ENCODE measurements at places on chromosomes 7 and 10. TPM values are rescaled to one million over a fixed set of nuclear protein-coding genes. Genes with fewer than 3 reads are reported as not detected.
A peak's percentile ranks its signal among the peaks of the same experiment; 100 is the strongest.

GRCh38 chr10:5354068-5354467 is 10.7 kb upstream of the UCN3 start:
- no peak for ATAC-seq

DNA sequence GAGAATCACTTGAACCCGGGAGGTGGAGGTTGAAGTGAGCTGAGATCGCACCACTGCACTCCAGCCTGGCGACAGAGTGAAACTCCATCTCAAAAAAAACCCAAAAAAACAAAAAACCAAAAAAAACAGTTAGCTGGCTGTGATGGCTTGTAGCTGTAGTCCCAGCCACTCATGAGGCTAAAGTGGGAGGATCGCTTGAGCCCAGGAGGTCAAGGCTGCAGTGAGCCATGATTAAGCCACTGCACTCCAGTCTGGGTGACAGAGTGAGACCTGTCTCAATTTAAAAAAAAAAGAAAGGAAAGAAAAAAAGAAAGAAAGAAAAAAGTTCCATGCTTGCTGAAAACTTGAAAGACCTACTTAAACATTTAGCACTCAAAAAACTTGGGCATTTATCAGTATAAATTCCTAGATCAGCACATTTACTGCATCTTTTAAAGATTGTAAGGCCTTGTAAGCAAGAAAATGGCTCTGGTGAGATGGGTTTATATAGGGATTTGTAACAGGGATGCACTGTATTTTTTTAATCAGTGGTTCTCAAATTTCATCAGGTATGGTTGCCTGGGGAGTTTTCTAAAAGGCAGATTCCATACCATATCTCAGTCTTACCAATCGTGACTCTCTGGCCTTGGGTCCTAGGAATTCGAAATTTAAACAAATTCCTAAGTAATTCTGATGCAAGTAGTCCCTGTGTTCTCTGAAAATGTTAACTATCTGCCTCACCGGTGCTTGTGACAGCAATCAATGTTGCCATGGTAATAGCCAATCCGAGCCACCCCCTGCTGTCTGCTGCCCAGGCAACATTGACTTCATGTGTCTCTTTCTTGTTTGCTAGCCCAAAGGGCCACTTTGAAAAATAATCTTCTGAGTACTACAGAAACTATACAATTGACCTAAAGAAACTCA is 11.5 kb upstream of the NT5C2 start:
- ATAC-seq: no peak

MAGI2 gene
- 83.1 TPM for total RNA-seq

PNLIPRP1 gene
- 2.0 TPM for total RNA-seq

DNA sequence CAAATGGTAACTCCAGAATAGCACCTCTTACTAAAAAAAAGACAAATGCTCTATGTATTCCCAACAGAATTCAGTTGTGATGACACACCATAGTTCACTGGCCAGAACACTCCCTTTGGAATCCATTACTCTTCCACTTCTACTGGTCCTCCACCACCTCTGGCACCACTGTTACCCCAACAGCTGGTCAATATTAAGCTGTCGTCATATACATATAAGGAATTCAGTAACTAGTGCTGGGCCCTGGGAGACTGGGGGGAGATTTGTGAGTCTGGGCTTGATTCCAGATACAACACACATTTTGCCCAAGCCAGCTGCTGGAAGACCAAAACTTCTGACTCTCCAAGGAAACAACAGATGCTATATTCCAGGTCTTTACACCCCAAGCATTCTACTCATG is 26.0 kb upstream of the ITGA8 start:
- no peak for ATAC-seq

GRCh38 chr10:64732372-64732957 is 1211.3 kb downstream of the REEP3 start:
- ATAC-seq: no peak

R3HCC1L gene
- total RNA-seq: 13.7 TPM

DNA sequence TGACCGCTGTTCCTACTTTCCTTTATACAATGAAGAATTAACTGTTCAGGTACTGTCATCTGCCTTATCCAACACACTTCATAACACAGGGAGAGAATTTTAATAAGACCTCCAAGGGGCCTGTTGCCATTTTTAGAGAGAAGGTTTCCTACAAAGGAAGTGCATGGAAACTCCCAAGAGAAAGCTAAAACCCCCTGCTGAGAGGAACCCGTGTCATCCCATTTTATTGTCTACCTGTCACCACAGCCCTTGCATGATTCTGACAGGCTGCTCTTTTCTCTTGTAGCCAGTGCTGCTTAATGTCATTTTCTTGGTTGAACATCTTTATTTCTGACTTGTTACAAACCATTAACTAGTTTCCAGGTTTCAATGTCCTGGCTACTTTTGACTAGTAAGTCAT is 98.4 kb downstream of the SNX10 start:
- ATAC-seq: no peak

- no peak for ATAC-seq
These were observed 132.9 kb upstream of the ANK3 start for GRCh38 chr10:60522617-60523016.

- ATAC-seq: no peak
These were observed 374.5 kb upstream of the FOXK1 start for GRCh38 chr7:4307316-4308204.

- no peak for ATAC-seq
These were observed 95.7 kb downstream of the COL13A1 start for GRCh38 chr10:69897432-69897831.

DNA sequence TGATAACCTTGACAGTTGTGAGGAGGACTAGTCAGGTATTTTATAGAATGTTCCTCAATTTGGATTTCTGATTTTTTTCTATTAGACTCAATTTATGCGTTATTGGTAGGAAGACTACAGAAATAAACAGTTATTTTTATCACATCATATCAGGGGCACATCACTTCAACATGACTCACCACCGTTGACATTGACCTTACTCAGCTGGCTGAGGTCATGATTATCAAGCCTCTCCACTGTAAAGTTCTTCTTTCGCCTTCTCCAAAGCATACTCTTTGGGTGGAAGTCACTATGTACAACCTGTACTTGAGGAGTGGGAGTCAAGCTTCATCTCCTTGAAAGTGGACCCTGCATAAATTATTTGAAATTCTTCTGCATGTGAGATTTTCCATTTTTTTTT is 194.3 kb upstream of the IGFBP3 start:
- no peak for ATAC-seq

GRCh38 chr10:109668154-109668665 is 255.1 kb downstream of the XPNPEP1 start:
- no peak for ATAC-seq

- no peak for ATAC-seq
These were observed 38.8 kb upstream of the GRB10 start for GRCh38 chr7:50821457-50822008.

DNA sequence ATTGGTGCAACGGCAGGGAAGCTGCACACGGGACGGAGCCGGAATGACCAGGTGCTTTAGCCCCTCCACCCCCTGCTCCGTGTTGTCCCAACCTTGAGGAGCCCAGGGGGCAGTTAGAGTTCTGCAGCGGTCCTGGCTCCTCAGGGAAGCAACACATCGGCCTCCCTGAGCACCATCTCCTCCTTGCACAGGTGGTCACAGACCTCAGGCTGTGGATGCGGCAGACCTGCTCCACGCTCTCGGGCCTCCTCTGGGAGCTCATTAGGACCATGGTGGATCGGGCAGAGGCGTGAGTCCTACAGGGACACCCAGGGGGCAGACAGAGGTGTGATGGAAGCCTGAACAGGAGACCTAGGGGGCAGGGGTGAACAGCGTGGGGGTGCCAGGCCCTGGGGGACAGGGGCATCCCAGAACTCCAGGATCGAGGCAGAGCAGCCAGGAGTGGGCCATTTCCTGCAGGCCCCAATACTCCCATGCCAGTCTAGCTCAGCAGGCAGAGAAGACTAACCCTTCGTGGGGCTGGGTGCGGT is 7.3 kb downstream of the ASL start:
- no peak for ATAC-seq

MCMBP gene
- 31.4 TPM for total RNA-seq

RHBDD2 gene
- total RNA-seq: 54.6 TPM

DNA sequence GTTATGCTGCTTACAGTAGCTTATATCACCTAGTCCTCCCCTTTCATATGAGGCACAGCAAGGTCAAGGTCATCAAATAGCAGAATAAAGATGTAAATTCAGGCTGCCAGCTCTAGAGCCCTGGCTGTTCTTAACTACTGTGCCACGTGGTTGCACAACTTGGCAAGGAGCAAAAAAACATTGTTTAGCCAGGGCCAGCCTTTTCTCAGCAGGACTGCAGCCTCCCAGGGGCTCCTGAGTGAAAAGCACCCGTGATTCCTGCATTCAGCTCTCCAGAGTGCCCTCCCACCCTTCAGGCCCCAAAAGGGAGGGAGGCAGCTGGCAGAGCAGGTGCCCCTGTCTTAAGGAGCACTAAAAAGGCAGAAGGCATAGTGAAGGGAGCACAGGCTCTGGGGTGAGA is 31.8 kb upstream of the TM9SF3 start:
- peak; percentile 15 for ATAC-seq

- ATAC-seq: no peak
These were observed 1396.3 kb downstream of the GATA3 start for GRCh38 chr10:9450801-9451200.

DNA sequence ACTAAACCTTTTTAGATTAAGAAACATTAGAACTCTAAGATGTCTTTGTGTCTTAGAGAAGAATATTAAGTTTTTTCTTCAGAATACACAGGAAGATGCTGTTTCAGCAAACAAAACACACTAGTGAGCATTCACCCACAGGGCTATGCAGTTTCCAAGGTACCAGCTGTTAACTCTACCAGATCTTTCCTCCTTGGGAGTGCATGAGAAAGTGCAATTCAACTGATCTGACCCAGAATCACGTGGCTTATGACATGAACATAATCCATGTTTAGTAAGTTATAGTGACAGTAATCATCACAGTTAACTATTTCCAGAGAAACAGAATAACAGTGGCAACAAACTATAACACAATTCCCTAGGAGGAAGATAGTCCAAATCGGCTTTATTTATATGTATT is 270.7 kb downstream of the CACNA2D1 start:
- ATAC-seq: peak; percentile 32

CPN1 gene
- total RNA-seq: not detected

DNA sequence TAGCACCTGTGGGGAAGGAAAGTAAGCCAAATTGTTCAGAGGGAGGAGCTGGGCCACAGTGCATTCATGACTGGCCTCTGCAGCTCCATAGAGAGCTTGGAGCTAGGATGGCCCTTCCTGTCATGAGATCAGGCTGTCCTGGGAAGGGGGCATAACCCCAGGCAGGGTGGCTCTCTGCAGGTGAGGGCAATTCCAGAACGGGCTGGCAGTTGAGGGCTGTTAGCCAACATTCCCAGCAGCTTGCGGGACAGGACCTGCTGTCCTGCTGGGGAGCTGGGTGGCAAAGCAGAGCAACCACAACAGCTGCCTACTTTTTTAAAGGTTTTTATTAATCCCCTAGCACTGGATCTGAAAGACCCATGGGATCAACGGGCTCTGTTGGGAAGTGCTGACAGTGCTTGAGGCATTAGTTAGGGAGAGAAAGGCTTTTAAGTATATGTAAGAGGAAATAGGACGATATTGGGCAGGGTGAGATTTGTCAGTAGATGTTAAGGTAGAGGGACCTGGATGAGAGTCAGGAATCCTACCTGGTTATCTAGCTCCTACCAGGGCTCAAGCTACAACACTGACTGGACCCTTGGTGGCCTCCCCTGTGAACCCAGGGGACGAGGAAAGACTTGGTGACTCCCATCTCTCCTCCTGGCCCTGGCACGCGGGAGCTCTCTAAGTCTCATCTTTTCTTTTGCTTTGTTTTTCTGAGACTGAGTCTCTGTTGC is 77.8 kb downstream of the NAMPT start:
- no peak for ATAC-seq

DNA sequence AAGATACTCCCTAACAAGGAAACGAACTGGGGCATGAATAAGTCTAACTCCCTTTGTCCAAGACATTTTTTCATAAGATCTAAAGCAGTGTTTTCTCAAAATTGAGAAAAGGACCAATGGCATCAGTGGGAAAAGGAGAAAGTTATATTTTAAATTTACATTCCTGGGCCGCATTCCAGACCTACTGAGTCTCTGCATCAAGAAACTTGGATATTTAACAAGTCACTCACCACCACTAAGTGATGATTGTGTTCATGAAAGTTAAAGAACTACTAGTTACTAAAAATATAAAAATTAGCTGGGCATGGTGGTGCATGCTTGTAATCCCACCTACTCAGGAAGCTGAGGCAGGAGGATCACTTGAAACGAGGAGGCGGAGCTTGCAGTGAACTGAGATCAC is 149.6 kb upstream of the MEOX2 start:
- no peak for ATAC-seq

DNA sequence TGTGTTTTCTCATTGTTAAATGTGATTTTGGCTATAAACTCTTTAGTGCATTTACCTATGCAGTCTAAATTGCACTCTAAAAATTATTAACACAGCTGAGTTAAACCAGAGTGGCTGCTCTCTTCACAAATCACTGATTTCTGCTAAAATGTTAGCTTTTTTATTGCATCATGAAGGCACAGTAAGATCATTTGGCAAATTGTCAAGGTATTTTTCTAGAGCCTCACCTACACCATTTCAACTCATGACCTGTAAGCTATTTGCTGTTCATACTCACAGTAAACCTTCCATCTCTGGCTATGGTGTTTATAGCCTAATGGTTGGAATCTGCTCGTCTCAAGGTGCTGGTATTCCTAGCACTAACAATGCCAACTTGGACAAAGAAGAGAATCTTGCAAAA is 25.7 kb downstream of the NDUFB2 start:
- no peak for ATAC-seq

GRCh38 chr7:68394131-68394530 is 1204.1 kb upstream of the AUTS2 start:
- ATAC-seq: no peak

PAOX gene
- total RNA-seq: 1.1 TPM

DNA sequence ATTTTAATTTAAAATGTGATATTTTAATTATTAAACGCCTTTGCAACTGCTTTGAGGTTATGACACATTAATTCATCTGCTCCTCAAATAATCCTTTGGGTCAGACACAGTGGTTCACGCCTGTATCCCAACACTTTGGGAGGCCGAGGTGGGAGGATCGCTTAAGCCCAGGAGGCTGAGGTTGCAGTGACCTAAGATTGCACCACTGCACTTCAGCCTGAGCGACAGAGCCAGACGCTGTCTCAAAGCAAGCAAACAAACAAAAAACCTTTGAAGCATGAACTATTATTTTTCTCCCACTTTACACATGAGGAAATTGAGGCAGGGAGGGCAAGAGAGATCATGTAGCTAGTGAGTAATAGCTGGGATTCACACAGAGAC is 1.5 kb upstream of the POLD2 start:
- no peak for ATAC-seq

- no peak for ATAC-seq
These were observed 79.2 kb downstream of the ADCY1 start for GRCh38 chr7:45653209-45653907.

GRCh38 chr7:105215182-105215581 is 173.5 kb downstream of the SRPK2 start:
- no peak for ATAC-seq

FAM13C gene
- total RNA-seq: 16.3 TPM
